ENCODE measurements at places on chromosomes 13 and 19.

DNA sequence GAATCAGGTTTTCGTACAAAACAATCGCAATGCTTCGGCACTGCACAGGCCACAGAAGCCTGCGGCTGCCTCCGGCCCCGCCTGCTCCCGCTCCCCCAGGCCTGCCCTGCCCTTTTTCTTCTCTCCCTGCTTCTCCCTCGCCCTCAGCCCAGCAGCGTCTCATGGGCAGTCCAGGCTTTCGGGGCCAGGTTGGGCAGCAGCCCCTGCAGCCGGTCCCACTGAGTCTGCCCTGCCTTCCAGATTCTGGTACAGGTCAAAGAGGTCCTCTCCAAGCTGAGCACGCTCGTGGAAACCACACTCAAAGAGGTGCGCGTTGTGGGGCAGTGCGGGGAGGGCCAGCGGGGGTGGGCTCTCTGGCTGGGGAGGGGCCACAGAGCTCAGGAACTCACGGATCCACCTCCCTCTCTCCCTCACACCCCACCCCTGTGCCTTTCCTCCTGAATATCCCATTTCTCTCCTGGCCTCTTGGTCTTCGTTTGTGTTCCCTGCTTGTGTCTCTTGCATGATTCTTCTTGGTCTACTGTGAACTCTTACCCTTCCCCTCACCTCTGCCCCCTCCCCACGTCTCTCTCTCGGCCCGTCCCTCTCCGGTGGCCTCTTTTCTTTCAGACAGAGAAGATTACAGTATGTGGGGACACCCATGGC lies 30.1 kb downstream of the CCDC8 start:
- no peak for DNase-seq

DNA sequence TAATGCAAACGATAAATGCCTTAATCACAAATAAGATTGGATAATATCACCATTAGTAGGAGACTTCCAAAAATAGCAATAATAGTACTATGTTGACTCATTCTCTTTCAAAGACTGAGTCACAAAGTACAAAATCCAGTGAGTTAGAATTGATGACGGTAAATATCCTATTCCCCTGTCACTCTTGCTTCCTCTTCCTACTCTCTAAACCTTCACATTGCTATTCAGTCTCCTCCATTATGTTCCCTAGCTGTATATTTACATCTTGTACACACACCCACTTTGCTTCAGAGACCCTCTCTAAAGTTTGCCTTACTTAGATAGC lies 26.3 kb upstream of the INTS6 start:
- no peak for DNase-seq

GRCh38 chr13:65472336-65472735 lies 1757.8 kb downstream of the PCDH9 start:
- DNase-seq: no peak

DNA sequence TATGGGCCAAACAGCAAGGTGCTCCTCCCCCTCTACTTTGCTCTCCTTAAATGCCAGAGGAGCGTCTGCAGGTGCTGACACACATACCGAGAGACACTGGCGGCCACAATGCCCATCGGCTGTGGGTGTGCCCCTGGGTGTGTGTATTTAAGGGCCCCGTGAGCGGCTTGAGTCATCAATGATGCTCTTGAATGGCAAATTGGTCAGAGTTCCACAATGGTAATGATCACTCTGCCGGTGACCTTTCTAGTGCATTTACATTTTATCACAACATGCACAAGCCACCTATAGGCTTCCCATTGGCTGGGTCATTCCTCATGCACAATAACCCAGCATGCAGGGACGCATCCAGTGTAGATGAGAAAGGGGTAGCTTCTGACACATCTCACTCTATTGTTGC lies 124.8 kb downstream of the ZNF536 start:
- no peak for DNase-seq

GRCh38 chr13:23671897-23672296 lies 101.7 kb downstream of the TNFRSF19 start:
- no peak for DNase-seq

- DNase-seq: no peak
Measured at GRCh38 chr13:102620516-102620915, 23.7 kb downstream of the TPP2 start.

GRCh38 chr13:66509175-66509574 lies 721.0 kb downstream of the PCDH9 start:
- DNase-seq: no peak

- no peak for DNase-seq
Measured at GRCh38 chr19:10518444-10519361, 1.5 kb upstream of the S1PR5 start.

DNA sequence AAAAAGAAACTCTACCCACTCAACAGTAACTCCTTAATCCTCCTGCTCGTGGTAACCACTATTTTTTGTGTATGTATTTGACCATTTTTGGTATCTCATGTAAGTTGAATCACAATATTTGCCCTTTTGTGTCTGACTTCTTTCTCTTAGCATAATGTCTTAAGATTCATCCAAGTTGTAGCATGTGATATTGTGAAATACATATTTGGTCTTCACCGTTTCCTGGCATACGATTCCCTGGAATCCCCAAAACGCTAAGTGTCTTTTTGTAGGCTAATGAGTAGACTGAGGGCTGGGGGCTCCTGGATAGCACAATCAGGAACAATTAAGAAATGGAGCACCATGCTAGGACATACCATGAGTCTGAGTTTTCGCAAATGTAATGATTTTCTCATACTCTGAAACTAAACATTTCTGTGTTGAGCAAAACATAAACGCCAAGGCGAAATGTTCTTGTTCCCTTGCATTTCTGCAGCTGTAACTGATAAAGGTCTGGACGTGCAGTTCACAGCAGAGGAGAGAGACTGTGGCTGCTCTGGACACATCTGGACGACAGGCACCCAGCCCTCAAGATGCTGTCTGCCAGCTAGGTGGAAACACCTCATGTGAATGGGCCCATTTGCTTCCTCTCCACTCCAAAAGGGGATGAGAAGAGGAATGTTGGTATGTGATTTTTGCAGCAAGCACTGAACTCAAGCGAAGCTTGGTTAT lies 38.4 kb downstream of the BRD4 start:
- DNase-seq: no peak

DNA sequence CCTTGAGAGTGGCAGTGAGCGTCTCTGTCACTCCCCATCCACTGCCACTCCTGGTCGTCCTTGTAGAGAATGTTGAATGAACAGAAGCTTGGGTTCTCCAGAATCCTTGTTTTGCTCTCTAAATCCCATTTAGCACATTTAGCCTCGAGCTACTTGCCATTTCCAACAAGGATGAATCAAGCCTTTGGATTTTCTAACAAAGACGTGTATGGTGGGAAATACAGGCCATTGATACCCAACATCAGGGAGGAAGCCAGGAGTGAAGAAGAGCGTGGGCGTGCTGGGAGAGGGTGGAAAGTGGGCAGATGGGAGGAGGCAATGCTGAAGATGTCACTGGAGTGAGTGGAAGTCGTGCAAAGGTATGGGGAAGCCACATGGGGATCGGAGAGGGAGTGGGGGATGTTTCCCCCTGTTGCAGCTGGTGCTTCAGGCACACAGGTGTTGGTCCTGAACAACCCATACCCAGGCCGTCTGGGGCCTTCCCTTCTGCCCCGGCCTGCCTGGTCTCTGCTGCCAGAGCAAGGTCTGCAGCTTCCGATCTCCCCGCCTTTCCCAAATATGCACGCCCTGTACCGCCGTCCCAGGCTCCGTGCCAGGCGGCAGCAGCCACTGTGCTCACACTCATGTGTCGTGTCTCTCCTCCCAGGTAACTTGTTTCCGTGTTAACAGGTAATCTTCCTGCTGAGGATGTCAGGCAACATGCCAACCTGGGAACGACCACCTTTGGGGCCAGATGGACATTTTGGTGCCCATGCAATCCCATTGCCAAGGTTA lies 48.7 kb downstream of the ZIC5 start:
- no peak for DNase-seq

DNA sequence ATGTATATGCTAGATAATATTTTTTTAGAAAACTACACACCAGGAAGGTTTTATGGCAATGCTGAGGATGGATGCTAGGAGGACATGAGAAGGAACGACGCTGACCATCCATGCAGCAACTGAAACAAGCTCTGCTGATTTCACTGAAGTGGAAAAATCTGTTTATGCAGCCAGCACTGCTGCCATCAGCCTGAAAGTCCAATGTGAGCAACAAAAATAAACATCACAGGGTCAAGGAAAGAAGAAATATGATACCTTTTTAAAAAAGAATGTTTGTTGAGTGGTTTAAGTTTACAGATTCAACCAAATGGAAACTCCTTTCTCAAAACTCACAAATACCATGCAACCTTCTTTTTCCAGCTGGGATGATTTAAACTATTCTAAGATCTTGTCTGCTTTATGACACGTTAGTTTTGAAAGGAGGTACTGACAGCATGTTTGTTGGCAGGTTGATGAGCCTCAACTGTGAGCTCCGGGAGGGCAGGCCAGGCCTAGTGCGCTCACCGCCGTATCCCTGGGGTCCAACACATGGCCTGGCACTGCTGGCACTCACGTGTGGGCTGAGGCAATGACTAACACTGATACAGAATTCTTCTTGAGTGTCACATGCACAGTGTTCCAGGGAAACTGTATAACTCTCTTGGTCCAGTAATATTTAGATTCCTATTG lies 46.8 kb downstream of the LATS2 start:
- no peak for DNase-seq

- no peak for DNase-seq
Measured at GRCh38 chr19:23145617-23146415, 29.0 kb downstream of the ZNF730 start.

DNA sequence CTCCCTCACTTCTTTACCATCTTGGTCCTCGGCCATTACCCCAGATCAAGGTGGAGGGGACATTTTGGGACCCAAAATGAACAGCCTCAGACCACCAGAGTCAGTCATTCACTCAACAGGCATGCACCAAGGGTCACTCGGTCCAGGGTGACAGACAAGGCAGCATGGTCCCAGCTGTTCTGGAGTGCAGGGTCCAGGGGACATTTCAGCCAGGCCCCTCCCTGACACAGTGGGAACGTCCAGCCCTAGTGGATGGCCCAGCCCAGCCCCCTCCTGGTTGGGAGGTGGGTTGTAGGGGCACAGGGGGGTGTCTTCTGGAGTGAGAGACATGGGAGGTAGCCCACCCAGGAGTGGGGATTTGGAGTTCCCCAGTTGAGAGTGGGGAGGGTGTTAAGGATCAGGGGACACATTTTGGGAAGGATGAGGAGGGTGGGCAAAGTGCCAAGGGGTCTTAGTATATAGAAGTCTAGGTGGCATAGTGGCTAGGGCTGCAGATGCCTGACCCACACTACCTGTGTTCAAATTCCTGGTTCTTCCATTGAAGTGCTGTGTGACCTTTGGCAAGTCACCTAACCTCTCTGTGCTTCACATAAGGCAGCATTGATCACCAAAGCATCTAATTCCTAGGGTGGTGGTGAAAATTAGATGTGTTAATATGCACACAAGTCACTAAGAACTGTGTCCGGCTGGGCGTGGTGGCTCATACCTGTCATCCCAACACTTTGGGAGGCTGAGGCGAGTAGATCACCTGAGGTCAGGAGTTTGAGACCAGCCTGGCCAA lies 2.5 kb upstream of the FCER2 start:
- no peak for DNase-seq

DNA sequence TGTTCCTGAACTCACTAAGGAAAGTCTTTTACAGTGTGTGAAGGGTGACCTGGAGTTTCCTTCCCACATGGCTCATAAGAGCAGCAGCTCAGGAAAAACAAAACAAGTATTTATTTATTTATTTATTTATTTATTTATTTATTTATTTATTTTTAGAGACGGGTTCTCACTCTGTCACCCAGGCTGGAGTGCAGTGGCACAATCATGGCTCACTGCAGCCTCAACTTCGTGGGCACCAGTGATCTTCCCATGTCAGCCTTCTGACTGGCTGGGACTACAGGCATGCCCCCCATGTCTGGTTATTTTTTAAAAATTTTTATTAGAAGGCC lies 10.4 kb downstream of the ARL11 start:
- DNase-seq: no peak

DNA sequence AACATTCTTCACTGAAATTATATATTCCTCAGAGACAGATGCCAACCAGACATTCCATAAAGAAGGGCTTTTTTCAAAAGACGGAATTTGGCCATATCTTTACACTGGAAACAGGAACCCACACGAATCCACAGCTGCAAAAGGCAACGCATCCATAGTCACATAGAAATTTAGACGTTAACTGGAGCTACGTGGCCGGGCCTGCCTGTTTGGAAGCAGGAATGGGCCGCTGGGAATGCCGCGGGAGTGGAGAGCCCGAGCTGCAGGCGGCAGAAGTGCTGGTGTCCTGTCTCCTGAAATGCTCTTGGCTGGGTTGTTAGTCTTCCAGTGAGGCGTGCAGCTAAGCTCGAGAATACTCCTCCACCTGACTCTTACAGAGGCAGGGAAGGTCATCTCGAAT lies 122.2 kb downstream of the KL start:
- no peak for DNase-seq

- no peak for DNase-seq
Measured at GRCh38 chr13:109036078-109036780, 406.8 kb downstream of the MYO16 start.

- DNase-seq: peak; percentile 78
Measured at GRCh38 chr19:17996826-17997316, 11.1 kb upstream of the ARRDC2 start.

GRCh38 chr13:74795526-74795925 lies 661.3 kb upstream of the KLF12 start:
- DNase-seq: no peak

GRCh38 chr19:42284066-42284501 lies 15.0 kb downstream of the CIC start:
- DNase-seq: peak; percentile 86

- DNase-seq: no peak
Measured at GRCh38 chr13:25990801-25991200, 61.0 kb downstream of the SHISA2 start.

DNA sequence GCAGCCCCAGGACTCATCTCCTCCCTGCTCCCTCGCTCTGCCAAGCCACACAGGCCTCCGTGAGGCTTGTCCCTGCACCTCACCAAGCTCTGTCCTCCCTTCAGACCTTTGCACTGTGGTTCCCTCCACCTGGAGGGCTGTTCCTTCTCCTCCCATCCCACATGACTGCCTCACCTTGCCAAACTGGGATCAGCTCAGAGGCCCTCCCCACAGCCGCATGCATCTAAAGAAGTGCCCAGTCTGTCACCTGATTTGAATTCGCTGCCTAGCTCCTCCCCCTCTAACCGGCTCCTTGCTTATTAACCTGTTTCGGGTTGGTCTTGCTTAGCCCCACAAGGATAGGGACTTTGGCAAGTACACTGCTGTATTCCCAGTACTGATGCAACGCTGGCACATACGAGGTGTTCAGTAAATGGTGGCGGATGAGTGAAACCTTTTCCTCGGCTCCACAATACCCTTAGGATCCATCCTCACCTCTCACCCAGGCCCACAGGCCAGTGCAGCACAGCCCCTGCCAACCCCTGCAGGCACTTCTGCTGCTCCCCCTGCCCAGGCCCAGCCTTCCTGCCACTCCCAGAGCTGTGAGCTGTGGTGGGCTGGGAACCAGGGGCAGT lies 4.4 kb downstream of the AKT2 start:
- DNase-seq: no peak

GRCh38 chr13:42073683-42074082 lies 25.2 kb downstream of the DGKH start:
- no peak for DNase-seq

DNA sequence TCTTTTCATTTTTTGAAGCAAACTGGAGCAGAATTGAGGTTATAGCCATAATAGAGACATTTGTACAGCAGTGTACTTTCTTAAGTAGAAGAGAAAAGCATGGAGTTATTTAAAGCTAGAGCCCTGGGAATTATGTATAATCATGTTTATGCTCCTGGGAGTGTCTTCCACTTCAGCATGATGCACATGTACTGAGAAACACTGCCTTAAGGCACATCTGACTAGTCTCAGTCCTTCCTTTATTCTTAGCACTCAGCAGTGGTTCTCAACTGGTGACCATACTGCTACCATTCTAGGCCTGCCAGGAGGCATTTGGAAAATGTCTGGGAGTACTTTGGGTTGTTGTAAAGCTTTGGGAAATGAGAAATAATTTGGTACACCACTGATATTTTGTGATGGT lies 45.8 kb downstream of the VWA8 start:
- DNase-seq: no peak
